ENCODE measurements at places on chromosomes 7 and 10. TPM values are rescaled to one million over a fixed set of nuclear protein-coding genes. Genes with fewer than 3 reads are reported as not detected.

DNA sequence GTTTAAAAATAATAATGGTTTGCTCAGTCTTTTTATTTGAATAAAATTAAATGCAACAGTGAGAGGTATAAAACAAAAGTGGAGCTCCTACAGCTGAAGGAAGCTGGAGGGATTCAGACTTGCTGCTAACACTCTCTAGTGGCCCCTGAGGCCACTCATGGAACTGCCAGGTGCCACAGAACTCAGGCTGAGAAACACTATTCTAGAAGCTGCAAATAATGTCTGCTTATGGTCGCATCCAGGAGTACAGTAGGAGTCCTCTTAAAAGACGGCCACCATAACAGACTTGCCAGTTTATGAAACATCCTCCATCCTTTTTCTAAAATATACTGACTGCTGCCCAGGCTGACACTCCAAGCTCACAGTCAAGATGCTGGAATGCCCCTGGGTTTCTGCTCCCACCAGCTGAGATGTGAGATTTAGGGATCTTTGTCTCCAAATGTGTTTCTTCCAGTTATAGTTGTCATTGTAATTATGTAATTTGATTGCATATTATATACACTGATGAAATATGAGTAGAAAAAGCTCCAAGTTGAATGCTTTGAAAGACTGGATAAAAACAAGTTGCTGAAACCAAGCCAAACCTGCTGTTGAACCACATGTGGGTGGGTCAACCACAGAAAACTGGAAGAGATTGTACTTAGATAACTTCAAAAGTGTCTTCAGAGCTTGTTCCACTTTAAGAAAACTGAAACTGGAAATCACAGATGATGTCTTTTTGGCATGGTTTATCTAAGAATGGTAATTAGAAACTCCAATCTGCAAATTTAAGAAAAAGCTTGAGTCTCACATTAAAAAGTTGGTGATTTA lies 213.7 kb upstream of the AOAH start:
- DNase-seq = no peak

Gene ANKRD26
- total RNA-seq = 4.7 TPM

- no peak for DNase-seq
These were observed 25.9 kb upstream of the YAE1 start for GRCh38 chr7:39540320-39540719.

Gene IQUB
- not detected for total RNA-seq

- no peak for DNase-seq
These were observed 7.5 kb downstream of the NKX2-3 start for GRCh38 chr10:99540306-99540656.

Gene ABCB1
- total RNA-seq = under 0.01 TPM

DNA sequence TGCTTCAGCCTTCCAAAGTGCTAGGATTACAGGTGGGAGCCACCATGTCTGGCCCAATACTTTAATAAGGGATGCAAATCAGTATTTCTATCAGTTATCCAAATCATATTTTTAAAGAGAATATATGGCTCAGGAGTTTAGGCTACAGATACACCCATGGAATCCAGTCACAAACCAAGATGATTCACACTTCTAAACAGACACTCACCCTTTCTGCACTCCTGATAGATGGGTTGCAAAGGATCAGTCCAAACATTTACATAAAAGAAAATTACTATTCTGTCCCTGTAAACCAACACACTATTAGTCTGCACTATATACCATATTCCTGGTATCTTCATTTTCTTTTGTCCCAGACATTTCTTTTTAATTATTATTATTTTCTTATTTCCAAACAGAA lies 2.2 kb downstream of the MORN4 start:
- DNase-seq = no peak

GRCh38 chr7:15557686-15558085 lies 4.1 kb downstream of the AGMO start:
- no peak for DNase-seq

Gene FZD8
- 5.2 TPM for total RNA-seq

- DNase-seq = no peak
These were observed 216.9 kb downstream of the LRMDA start for GRCh38 chr10:75648351-75648750.

Gene LMOD2
- total RNA-seq = not detected

Measured in bronchial epithelial cell (primary cell).